Nephron progenitor cell (in vitro differentiated cells): ENCODE measurements at places on chromosomes 5 and 9.

DNA sequence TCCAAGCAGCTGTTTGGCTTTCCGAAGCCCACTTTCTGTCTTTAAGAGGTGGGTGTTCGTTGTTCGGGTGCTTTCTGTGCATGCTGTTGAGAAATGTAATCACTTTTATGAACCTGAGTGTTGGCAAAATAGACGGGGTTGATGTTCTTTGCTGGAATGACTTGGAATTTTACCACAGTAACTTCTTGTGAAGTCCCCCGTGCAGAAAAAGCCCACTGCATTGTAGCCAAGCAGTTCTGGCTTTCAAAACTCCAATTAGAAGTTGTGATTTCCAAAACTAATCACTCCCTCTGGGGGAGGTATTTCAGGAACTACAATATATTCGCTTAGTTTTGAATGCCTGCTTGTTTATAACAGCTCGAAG, 111.1 kb downstream of the PAM start:
- no peaks in the 10 kb centered on the region for H3K27me3 ChIP-seq
- H3K36me3 ChIP-seq = peaks cover 12% of the 10 kb centered on the region
- H3K4me3 ChIP-seq = peak overlapping the region; percentile 85
- peaks cover 26% of the 10 kb centered on the region for H3K4me1 ChIP-seq

- no peak overlapping the region for H3K27ac ChIP-seq
- H3K4me3 ChIP-seq = no peak overlapping the region
- no peaks in the 10 kb centered on the region for H3K27me3 ChIP-seq
- peaks cover 38% of the 10 kb centered on the region for H3K36me3 ChIP-seq
- no peaks in the 10 kb centered on the region for H3K4me1 ChIP-seq
- no peak for DNase-seq
These were observed 59.0 kb downstream of the BASP1 start for GRCh38 chr5:17276445-17276844.

DNA sequence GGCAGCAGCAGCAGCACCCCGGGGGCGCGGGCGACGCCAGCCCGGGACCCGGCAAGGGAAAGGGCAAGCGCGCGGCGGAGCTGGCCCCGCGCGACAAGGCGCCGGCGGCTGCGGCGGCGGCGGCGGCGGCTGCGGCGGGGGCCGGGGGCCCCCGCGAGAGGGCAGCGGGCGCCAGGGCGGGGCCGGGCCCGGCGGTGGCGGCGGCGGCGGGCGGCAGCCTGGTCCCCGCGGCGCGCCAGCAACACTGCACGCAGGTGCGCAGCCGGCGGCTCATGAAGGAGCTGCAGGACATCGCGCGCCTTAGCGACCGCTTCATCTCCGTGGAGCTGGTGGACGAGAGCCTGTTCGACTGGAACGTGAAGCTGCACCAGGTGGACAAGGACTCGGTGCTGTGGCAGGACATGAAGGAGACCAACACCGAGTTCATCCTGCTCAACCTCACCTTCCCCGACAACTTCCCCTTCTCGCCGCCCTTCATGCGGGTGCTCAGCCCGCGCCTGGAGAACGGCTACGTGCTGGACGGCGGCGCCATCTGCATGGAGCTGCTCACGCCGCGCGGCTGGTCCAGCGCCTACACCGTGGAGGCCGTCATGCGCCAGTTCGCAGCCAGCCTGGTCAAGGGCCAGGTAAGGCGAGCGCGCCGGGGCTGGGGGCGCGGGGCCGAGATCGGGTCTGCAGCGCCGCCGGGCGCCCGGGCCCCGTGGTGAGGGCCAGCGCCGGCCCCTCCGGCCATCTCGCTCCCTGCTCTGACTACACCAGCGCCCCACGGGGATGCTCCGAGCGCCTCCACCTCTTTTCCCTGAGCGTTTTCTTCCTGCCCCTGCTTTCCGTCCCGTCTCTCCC, at the start of gene UBE2QL1:
UBE2QL1 (plus strand) TSS at position 238 of the 843 bp plus-strand sequence; CDS start at position 273, 35 bp downstream.
- H3K4me3 ChIP-seq = peak within 1 kb of the TSS; percentile 93
- peaks cover 17% of the 10 kb centered on the region for H3K4me1 ChIP-seq
- H3K27me3 ChIP-seq = peaks cover 72% of the 10 kb centered on the region
- H3K36me3 ChIP-seq = no peaks in the 10 kb centered on the region

- H3K27ac ChIP-seq = peak overlapping the region; percentile 79
- peak; percentile 3 for DNase-seq
These were observed 5.4 kb downstream of the KCNV2 start for GRCh38 chr9:2722715-2723114.

DNA sequence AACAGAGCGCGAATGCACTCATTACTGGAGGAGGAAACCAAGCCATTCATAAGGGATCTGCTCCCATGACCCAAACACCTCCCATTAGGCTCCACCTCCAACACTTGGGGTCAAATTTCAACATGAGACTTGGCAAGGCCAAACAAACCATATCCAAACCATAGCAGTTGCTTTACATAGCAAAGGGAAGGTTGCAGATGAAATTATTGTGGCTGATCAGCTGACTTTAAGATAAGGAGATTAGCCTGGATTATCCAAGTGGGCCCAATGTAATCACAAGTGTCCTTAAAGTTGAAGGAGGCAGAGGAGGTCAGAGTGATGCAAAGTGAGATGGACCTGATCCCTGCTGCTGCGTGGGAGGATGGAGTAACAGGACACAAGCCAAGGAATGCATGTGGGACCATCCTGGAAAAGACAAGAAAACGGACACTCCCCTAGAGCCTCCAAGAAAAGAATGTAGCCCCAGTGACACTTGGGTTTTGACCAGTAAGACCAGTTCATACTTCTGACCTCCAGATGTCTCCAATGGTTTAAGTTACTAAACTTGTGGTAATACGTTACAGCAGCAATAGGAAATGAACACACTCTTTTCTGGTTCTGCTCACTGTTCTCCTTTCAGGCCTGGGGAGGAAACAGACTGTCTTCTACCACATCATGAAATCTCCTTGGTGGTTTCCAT, 167.3 kb downstream of the GNAQ start:
- no peak overlapping the region for H3K4me3 ChIP-seq
- H3K36me3 ChIP-seq = peaks cover 66% of the 10 kb centered on the region
- H3K27me3 ChIP-seq = peaks cover 2% of the 10 kb centered on the region

GRCh38 chr9:115209601-115210306, 91.8 kb upstream of the TNC start:
- H3K27ac ChIP-seq = no peak overlapping the region
- H3K27me3 ChIP-seq = no peaks in the 10 kb centered on the region
- H3K4me3 ChIP-seq = no peak overlapping the region
- peaks cover 38% of the 10 kb centered on the region for H3K4me1 ChIP-seq

GRCh38 chr5:40682154-40683017, 2.7 kb downstream of the PTGER4 start:
- no peaks in the 10 kb centered on the region for H3K36me3 ChIP-seq
- no peak overlapping the region for H3K27ac ChIP-seq
- H3K4me3 ChIP-seq = peak overlapping the region; percentile 93
- DNase-seq = no peak
- peaks cover 60% of the 10 kb centered on the region for H3K27me3 ChIP-seq
- peaks cover 44% of the 10 kb centered on the region for H3K4me1 ChIP-seq

GRCh38 chr9:124652615-124653393, 118.3 kb downstream of the NR6A1 start:
- H3K4me1 ChIP-seq = peaks cover 37% of the 10 kb centered on the region
- H3K4me3 ChIP-seq = no peak overlapping the region
- H3K27ac ChIP-seq = no peak overlapping the region
- peaks cover 4% of the 10 kb centered on the region for H3K27me3 ChIP-seq
- H3K36me3 ChIP-seq = peaks cover 11% of the 10 kb centered on the region

DNA sequence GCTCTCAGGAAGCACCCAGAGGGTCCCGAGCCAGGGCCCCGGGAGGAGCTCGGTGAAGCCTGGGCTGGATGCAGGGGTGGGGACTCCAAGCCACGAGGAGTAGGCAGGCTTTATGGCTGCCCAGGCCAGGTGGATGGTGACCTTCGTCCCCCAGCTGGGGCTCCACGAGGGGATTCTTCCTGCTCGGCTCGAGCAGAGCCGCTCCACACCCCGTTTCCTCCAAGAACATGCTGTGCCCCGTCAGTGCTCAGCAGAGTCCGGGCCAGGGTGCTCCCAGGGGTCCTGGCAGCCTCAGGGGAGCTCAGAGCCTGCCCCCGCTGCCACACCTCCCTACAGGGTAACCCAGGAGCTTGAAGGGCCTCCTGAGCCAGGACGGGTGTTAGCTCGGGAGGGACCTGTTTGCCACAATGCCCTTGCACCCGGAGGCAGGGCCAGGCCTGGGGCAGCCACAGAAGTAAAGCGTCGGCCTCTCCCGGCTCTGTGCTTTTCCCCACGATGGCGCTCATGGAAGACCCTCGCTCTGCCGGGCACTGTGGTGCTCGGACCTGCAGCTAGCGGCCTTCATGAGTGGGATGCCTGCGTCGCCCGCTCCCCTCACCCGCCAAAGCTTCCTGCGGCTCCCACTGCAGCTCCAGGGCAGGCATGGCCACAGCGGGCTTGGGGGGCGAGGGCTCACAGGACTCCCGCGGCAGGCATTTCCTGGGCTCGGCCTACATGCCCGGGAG, 86.8 kb downstream of the KCNT1 start:
- no peak for DNase-seq
- no peaks in the 10 kb centered on the region for H3K36me3 ChIP-seq
- no peak overlapping the region for H3K27ac ChIP-seq
- H3K4me3 ChIP-seq = no peak overlapping the region
- H3K27me3 ChIP-seq = peaks cover 6% of the 10 kb centered on the region
- peaks cover 5% of the 10 kb centered on the region for H3K4me1 ChIP-seq

DNA sequence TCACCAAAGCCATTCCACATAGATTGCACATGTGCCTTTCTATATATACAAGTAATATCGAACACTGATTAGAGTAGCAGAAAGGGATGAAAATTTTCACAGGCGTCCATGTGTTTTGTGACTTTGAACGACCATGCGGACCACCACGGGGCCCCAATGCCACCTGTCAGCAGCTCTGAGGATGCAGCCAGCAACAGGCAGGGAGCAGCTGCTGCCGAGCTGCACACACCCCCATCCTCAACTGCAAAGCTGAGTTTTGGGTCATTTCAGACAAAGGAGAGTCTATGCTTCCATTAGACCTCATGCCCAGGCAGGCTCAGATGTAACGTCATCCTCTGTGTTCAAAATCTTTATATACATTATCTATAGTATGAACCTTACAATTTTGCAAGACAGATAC, 503.8 kb downstream of the IRX1 start:
- H3K27ac ChIP-seq = no peak overlapping the region
- H3K36me3 ChIP-seq = no peaks in the 10 kb centered on the region
- DNase-seq = no peak
- H3K4me1 ChIP-seq = peaks cover 14% of the 10 kb centered on the region

DNA sequence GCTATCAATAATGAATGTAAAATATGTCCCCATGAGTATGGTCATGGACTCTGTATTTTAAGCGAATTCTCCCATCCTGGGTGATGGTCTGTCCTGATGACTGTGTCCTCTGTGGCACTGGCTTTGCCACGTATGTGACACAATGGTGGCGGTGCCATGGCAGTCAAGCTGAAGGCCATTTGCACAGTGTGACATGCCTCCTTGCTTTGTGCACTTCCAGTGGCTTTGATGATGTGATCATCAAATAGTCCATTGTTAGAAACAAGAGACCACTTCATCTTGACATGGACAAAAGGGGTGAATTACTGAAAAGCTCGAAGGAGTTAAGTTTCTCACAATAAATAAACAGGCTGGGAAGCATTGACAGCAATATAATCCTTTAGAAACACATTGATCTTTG, 31.0 kb upstream of the PRRC1 start:
- H3K4me1 ChIP-seq = peaks cover 8% of the 10 kb centered on the region
- H3K4me3 ChIP-seq = no peak overlapping the region
- H3K27ac ChIP-seq = peak overlapping the region; percentile 58

DNA sequence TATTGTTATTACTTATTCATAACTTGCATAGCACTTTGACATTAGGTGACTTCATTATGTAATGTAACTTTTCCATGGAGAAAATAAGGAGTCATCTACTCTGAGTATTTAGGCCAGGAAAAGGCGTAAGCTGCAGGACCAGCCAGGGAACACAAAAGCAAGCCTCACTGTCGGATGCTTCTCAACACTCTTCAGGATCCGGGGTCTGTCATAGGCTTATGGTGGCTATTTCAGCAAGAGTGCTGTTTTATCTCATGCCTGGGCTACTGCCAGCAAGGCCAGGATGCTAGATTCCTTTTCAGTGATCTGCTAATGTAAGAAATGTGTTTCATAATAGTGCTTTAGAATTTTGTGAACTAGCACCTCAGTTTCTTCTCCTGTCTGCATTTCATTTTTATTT, 162.4 kb downstream of the CHSY3 start:
- no peak overlapping the region for H3K27ac ChIP-seq
- H3K27me3 ChIP-seq = no peaks in the 10 kb centered on the region
- H3K4me3 ChIP-seq = no peak overlapping the region
- no peaks in the 10 kb centered on the region for H3K4me1 ChIP-seq
- no peaks in the 10 kb centered on the region for H3K36me3 ChIP-seq

- H3K27me3 ChIP-seq = peaks cover 4% of the 10 kb centered on the region
- no peak overlapping the region for H3K27ac ChIP-seq
- H3K36me3 ChIP-seq = no peaks in the 10 kb centered on the region
- H3K4me1 ChIP-seq = peaks cover 14% of the 10 kb centered on the region
- H3K4me3 ChIP-seq = no peak overlapping the region
These were observed 12.2 kb upstream of the MARCHF3 start for GRCh38 chr5:127042593-127042992.

- H3K4me3 ChIP-seq = no peak overlapping the region
- peaks cover 43% of the 10 kb centered on the region for H3K4me1 ChIP-seq
- DNase-seq = no peak
- peaks cover 5% of the 10 kb centered on the region for H3K36me3 ChIP-seq
These were observed 210.2 kb upstream of the GAS1 start for GRCh38 chr9:87157366-87158031.

DNA sequence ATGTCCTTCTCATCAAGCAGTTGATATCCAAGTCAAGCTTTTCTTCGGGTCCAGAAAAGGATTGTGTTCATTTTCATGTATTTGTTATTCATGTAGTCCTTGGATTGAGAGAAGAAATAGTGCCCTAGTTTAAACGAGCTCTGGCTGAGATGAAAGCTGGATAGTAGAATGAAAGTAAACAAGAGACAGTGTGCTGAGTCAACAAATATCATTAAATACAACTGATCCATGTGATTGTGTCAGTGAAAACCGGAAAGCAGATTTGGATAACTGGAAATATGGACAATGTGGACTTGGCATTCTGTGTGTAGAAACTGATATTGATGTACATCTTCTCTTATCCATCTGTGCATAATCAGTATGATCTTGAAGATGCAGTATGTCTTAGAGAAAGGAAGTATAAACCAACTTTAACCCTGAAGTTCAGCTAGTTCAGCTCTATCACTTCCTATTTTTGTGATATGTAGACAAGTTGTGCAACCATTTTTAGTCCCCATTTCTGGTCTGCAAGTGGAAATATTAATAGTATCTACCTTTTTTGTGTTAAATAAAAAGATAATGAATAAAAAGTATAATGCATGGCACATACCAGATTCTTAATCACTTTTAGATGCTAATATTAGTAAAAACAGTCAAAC, 4.4 kb downstream of the MUSK start:
- no peaks in the 10 kb centered on the region for H3K4me1 ChIP-seq
- H3K27me3 ChIP-seq = no peaks in the 10 kb centered on the region
- H3K4me3 ChIP-seq = no peak overlapping the region
- H3K27ac ChIP-seq = no peak overlapping the region

GRCh38 chr5:146820987-146821386, 57.6 kb downstream of the PPP2R2B start:
- no peaks in the 10 kb centered on the region for H3K36me3 ChIP-seq
- DNase-seq = no peak
- no peak overlapping the region for H3K4me3 ChIP-seq
- H3K4me1 ChIP-seq = no peaks in the 10 kb centered on the region
- H3K27ac ChIP-seq = no peak overlapping the region

- H3K4me1 ChIP-seq = peaks cover 6% of the 10 kb centered on the region
- H3K27me3 ChIP-seq = no peaks in the 10 kb centered on the region
- no peak for DNase-seq
- H3K36me3 ChIP-seq = peaks cover 27% of the 10 kb centered on the region
These were observed 116.7 kb downstream of the GOLPH3 start for GRCh38 chr5:32057187-32058096.

GRCh38 chr9:114282507-114282906, 40.4 kb upstream of the ORM1 start:
- DNase-seq = no peak
- H3K4me3 ChIP-seq = no peak overlapping the region
- no peaks in the 10 kb centered on the region for H3K27me3 ChIP-seq
- H3K4me1 ChIP-seq = peaks cover 46% of the 10 kb centered on the region
